Karpas-422 (cell line): ENCODE measurements at places on chromosomes 2 and 18. TPM values are rescaled to one million over a fixed set of nuclear protein-coding genes. Genes with fewer than 3 reads are reported as not detected.
A peak's percentile ranks its signal among the peaks of the same experiment; 100 is the strongest.

GRCh38 chr2:112634153-112634873 is 11.4 kb upstream of the SLC20A1 start:
- peaks cover 5% of the 10 kb centered on the region; the same call in 1 of the 2 replicates for H3K4me1 ChIP-seq
- H3K27ac ChIP-seq, result no peak overlapping the region
- H3K36me3 ChIP-seq, result no peaks in the 10 kb centered on the region

DNA sequence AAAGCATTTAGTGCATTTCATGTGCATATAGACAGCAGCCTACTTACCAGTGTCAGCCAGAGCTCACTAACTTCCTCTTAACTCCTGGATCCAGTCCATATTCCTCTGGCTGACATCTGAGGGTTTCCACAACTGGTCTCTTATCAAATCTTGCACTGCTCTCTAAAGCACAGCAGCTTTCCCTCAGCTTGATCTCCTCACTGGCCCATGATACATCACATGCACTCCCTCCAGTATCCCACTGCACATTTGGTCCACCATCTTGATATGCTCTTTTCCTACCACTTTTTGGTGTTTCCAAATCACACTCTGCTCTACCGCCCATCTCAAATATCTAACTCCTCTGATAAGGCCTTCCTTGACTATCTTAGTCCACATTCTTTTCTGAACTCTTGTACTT is 105.0 kb upstream of the ZFP36L2 start:
- no peaks in the 10 kb centered on the region for H3K4me1 ChIP-seq
- H3K4me3 ChIP-seq, result no peak overlapping the region
- no peak for DNase-seq
- no peaks in the 10 kb centered on the region for H3K36me3 ChIP-seq

DNA sequence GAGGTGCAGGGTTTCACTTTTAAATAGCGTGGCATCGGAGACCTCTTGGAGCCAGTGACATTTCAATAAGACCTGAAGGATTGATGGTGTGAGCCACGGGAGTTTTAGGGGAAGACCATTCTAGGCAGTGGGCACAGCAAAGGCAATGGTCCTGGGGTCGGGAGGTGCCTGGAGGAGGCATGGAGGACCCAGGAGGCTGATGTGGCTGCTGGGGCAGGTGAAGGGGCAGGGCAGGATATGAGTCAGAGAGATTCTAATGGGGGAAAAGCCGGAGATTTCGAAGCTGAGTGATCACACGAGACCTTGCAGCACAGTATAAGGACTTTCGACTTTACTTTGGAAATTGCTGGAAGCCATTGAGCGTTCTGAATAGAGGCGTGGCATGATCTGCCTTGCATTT is 79.6 kb upstream of the KCNE4 start:
- no peaks in the 10 kb centered on the region for H3K27me3 ChIP-seq
- no peaks in the 10 kb centered on the region for H3K36me3 ChIP-seq
- no peak overlapping the region for H3K27ac ChIP-seq
- H3K4me3 ChIP-seq, result no peak overlapping the region
- H3K4me1 ChIP-seq, result no peaks in the 10 kb centered on the region

GRCh38 chr18:63195326-63196159 is 124.0 kb downstream of the BCL2 start:
- DNase-seq, result no peak
- peak overlapping the region; percentile 23; the same call in 1 of the 2 replicates for H3K27ac ChIP-seq
- no peaks in the 10 kb centered on the region for H3K27me3 ChIP-seq
- no peak overlapping the region for H3K4me3 ChIP-seq
- peaks cover 40% of the 10 kb centered on the region for H3K4me1 ChIP-seq
- no peaks in the 10 kb centered on the region for H3K36me3 ChIP-seq

DNA sequence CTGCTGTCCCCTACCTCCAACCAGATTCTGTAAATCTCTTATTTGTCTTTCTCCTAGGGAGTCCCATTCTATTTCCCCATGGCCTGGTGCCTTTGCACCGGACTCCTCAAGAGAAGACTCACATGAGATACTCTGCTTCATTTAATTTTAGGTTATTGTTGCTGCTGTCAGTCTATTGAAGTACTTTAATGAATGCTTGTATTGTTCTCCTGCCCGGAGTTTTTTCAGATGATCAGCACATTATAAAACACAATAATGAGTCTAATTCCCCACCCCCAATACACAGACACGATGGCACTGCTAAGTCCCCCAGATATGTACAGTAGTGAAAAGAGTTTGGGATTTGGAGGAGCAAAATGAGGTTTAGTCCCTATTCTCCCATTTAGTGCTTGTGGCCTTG is 58.9 kb downstream of the HAUS1 start:
- H3K4me1 ChIP-seq, result peaks cover 9% of the 10 kb centered on the region
- no peak for DNase-seq
- no peak overlapping the region for H3K27ac ChIP-seq

DNA sequence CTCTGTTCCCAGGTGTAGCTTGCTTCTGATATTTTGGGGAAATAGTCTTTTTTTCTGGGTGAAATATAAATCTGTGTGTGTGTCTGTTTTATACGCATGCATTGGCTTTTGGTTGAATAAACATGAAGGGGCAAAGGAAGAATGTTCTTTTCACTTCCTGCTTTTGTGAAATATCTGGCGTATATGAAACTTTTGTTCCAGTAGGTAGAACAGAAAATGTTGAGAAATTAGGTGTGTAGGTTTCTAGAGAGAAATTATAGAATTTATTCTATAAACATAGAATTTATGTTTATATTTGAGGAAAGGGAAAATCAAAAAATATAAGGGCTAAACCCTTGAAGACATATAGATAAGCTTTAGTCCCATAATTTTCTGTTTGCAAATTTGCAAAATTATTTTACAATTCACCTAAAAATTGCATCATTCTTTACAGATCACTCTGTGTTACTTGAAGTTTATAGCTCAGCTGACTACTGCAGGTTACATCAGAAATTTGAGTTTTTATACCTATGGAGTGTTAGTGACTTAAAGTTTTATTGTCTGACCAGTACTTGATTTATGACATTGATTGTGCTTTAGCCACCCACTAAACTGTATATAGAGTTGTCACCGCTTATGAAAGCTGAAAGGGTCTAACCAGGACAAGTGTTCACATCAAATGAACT is 116.1 kb downstream of the FAM117B start:
- H3K4me1 ChIP-seq, result peaks cover 8% of the 10 kb centered on the region
- peak overlapping the region; percentile 26; the same call in 1 of the 2 replicates for H3K27ac ChIP-seq
- H3K36me3 ChIP-seq, result no peaks in the 10 kb centered on the region
- no peak overlapping the region for H3K4me3 ChIP-seq
- no peaks in the 10 kb centered on the region for H3K27me3 ChIP-seq
- peak; percentile 41 for DNase-seq

DNA sequence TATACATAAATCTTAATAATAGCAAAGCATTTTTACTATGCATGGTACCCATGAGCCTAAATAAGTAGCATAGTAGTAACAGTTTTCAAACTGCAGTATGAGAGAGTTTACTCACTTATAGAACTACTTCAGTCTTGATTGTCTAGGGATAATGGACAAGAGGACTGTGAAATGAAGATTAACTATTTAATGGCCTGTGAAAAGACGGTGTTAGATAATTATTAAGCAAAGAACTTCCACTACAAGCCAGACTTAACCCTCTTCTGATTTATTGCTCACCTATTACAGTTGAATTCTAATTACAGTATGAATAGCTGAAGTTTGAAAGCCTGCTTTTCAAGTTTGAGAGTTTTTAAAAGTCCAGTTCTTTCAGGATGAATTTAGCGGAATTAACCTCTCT is 18.9 kb downstream of the PIK3C3 start:
- no peaks in the 10 kb centered on the region for H3K27me3 ChIP-seq
- H3K4me1 ChIP-seq, result peaks cover 10% of the 10 kb centered on the region
- H3K36me3 ChIP-seq, result peaks cover 50% of the 10 kb centered on the region
- DNase-seq, result no peak

- H3K27me3 ChIP-seq, result no peaks in the 10 kb centered on the region
- H3K27ac ChIP-seq, result no peak overlapping the region
- peaks cover 22% of the 10 kb centered on the region for H3K4me1 ChIP-seq
- no peak overlapping the region for H3K4me3 ChIP-seq
Measured at GRCh38 chr2:172086241-172087206, 1.2 kb downstream of the DLX1 start.

GRCh38 chr2:199457147-199458008 is at the start of gene SATB2:
Gene SATB2 (minus strand): TSS chr2:199457939. CDS start chr2:199456037, 1,902 bp downstream.
- H3K4me3 ChIP-seq, result peak within 1 kb of the TSS; percentile 71
- peaks cover 34% of the 10 kb centered on the region for H3K4me1 ChIP-seq
- no peak for DNase-seq
- no peak within 1 kb of the TSS for H3K27ac ChIP-seq
- H3K27me3 ChIP-seq, result no peaks in the 10 kb centered on the region

Gene ERBB4
- total RNA-seq, result not detected in 2 replicates

Gene GREB1L
- not detected in 2 replicates for total RNA-seq

Gene GALNT14
- 1.6 and 1.7 TPM in 2 replicates for total RNA-seq

Gene SATB2
- 1.7 and 5.7 TPM in 2 replicates for total RNA-seq

Gene ANKZF1
- total RNA-seq, result 159 and 230 TPM in 2 replicates

Gene SDC1
- 11.5 and 25.1 TPM in 2 replicates for total RNA-seq
